ENCODE measurements at places on chromosomes 6 and 20. TPM values are rescaled to one million over a fixed set of nuclear protein-coding genes. Genes with fewer than 3 reads are reported as not detected.

- no peak for DNase-seq
These were observed 28.0 kb downstream of the TULP4 start for GRCh38 chr6:158340252-158340651.

- no peak for DNase-seq
These were observed 32.0 kb downstream of the ATXN1 start for GRCh38 chr6:16729183-16729691.

GRCh38 chr20:53100476-53100911 lies 128.3 kb downstream of the TSHZ2 start:
- DNase-seq = no peak

DNA sequence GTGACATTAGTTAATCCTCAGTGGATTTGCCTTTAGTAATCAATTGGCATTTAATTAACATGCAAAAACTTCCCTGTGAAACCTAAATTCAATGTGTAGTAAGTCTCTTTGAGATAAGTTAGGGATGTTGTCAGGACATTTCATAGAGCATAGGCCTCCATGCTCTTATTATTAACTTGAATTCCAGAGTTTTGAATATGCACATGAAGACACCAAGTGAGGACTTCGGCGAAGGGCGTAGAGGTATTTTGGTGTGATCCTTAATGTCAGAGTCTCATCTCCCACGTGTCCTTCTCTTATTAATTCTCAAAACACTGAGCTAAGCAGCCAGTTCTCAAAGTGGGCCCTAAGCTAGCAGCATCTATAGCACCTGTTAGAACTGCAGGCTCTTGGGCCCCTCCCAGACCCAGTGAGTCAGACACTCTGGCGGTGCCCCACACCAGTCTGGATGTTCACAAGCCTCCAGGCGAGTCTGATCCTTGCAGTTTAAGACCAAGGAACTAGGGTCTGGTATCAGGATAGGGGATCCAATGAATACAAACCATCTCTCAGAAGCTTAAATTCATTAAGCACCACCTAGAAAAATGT lies 292.1 kb downstream of the QKI start:
- DNase-seq = no peak

GRCh38 chr6:143009851-143010250 lies 50.8 kb upstream of the AIG1 start:
- no peak for DNase-seq

HLA-DOA gene
- 2.3 TPM for total RNA-seq

TULP1 gene
- not detected for total RNA-seq

All from right cardiac atrium (tissue), 5 donors.